ENCODE measurements at places on chromosomes 6 and 20.

DNA sequence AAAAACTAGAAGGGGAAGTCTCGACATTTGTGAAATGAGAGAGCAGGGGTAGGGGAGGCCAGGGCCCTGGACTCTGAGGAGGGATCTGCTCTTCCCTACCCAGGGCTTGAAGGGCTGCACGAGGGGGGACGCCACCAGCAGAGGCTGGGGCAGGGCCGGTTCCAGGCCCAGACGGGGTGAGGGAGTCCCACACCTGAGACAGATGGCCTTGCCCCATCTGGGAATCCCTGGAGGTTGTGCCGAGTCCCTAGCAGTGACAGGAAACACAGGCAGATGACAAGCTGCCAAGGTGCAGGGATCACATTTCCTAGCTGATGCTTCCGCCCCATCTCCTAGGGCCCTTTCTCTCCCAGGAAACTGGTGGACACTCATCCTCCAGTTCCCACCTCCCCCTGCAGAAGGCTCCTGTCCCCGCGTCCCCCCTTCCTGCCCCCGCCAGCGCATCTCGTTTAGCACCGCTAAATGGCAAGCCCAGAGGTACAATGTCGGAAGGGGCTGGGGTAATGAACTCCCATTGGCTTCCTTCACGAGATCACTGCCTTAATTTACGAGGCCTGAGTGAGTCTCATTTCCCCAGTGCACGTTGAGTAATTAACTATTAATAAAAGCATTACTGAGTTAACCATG lies 35.2 kb upstream of the CDH22 start:
- no peak for DNase-seq

DNA sequence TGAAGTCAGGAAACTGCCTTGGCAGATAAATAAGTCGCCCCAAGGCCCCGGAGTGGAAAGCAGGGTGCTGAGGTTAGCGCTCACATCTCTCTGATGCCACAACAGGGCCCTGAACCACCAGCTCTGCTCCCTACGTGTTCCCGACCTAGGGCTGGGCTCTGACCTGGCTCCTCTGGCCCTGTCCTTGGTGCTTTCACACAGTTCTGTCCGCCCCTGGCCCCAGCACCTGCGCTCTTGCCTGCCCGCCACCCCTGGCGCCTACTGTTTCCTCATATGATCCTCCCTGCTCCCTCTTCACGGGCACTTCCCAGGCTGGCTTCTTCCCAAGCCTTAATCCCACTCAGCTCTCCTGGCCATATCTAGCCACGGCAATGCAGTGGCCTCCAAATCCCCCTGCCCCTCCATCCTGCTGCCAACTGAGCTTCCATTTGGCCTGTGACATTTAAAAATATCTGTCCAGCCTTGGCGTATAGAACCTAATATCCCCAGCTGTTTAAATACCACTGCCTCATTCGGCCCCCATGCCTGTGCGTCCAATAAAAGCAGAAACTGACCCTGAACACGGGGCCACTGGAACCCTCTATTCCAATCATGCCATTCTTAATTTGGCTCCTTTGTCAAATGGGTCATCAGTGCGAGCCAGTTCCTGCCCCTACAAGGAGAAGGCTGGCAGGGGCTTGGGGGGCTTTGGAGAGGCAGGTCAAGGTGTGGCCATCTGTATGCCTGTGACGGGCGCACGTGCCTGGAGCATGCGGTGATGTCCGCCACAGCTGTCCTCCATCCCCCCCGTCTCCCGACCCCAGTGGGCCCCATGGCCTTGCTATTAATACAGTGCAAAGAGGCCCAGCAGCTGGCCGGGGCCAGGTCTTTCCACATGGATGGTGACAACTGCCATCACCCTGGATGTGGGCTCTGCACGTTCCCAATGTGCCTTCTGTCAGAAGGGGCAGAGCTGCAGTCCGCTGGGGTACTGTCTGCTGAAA lies 27.7 kb downstream of the GNAS-AS1 start:
- no peak for DNase-seq

GRCh38 chr6:101397199-101397598 lies 3.7 kb downstream of the GRIK2 start:
- DNase-seq: no peak

GRCh38 chr6:85464260-85464644 lies 14.4 kb downstream of the NT5E start:
- DNase-seq: no peak

- DNase-seq: no peak
Measured at GRCh38 chr20:43667341-43668132, 623 bp downstream of the MYBL2 start.

GRCh38 chr20:54028276-54029011 lies 42.0 kb downstream of the BCAS1 start:
- DNase-seq: no peak

GRCh38 chr6:47162231-47162630 lies 120.1 kb upstream of the ADGRF1 start:
- no peak for DNase-seq

- DNase-seq: no peak
Measured at GRCh38 chr6:110683241-110683640, 132.0 kb downstream of the CDK19 start.

- no peak for DNase-seq
Measured at GRCh38 chr20:24046888-24047287, 58.3 kb upstream of the GGTLC1 start.

- DNase-seq: no peak
Measured at GRCh38 chr20:39253051-39253755, 291.1 kb downstream of the DHX35 start.

DNA sequence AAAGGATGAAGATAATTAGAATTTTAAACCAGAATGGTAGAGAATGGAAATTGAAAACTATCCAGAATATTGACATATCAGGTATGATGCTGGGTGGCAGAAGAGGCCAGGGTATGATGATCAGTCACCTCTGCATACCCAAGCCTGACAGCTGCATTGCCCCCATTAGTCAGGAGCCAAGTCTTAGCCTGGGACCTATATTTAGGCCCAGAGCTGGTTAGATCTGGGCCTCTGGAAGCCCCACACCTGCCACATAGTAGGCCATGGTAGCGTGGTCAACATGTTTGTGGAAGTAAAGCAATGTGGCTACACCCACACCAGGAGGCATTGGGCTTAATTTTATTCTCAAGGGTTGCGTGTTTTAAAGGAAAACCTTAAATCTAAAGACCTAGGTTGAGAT lies 32.1 kb upstream of the CALHM6 start:
- no peak for DNase-seq

DNA sequence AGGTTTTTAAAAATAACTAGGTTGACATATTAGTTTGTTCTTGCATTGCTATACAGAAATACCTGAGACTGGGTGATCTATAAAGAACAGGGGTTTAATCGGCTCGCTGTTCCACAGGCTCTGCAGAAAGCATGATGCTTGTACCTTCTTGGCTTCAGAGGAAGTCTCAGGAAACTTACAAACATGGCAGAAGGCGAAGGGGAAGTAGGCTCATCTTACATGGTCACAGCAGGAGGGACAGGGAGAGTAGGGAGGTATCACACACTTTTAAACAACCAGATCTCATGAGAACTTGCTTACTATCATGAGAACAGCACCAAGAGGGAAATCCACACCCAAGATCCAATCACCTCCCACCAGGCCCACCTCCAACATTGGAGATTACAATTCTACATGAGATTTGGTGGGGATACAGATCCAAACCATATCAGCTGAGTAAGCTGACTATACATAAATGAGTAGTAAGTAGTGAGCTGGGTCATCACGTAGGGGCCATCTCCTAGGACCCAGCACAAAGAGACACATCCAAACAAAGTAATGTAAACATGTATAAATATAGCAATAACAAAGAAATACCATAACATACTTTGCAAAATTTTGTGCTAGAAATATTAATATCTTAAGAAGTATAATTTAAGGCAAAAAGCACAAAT lies 31.4 kb upstream of the SIRPG start:
- DNase-seq: peak; percentile 23

DNA sequence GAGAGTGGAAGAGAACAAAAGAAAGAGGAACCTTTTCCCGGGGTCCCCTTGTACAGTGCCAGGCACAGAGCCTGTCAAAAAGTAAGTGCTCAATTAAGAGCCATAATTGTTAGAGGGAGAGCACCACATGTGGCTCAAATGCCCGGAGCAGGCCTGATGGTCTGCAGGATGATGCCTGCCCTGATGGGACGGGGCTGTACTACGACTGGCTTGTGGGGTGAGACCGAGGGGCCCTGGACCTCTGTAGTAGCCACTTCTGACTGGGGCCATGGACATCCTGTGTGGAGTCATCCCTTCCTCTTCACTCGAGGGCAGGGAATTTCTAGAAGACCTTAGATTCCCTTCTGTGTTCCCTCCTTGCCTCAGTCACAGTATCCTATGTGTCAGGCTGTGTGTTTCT lies 47.9 kb downstream of the KCNK5 start:
- DNase-seq: no peak

All from iPS DF 19.7 (cell line).